ENCODE measurements at places on chromosomes 16 and 17.

GRCh38 chr16:2904100-2904921, 7.4 kb upstream of the FLYWCH1 start:
- peak; percentile 92 for DNase-seq

GRCh38 chr16:71564335-71564967, 12.4 kb downstream of the TAT start:
- no peak for DNase-seq

DNA sequence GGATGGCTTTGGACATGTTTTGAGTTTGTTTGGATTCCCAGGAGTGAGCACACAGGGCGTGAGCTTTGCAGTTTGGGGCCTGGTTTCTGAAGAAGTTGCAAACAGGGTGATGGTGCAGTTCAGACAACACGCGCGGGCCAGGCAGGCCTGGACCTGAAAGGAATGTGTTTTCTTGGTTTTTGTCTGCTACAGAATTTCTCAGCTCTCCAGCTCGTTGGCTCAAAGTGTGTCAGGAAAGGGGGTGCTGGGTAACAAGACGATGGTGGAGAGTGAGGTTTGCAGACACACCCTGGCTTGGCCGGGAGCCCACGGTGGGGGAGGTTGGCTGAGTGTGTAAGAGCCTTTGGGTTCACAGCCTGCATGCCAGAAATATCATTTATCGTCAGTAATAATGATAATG, 82.3 kb downstream of the CMIP start:
- DNase-seq, result no peak

- no peak for DNase-seq
These were observed 32.7 kb downstream of the TRIM37 start for GRCh38 chr17:59073972-59074371.
